ENCODE measurements at places on chromosomes 13 and 19.

DNA sequence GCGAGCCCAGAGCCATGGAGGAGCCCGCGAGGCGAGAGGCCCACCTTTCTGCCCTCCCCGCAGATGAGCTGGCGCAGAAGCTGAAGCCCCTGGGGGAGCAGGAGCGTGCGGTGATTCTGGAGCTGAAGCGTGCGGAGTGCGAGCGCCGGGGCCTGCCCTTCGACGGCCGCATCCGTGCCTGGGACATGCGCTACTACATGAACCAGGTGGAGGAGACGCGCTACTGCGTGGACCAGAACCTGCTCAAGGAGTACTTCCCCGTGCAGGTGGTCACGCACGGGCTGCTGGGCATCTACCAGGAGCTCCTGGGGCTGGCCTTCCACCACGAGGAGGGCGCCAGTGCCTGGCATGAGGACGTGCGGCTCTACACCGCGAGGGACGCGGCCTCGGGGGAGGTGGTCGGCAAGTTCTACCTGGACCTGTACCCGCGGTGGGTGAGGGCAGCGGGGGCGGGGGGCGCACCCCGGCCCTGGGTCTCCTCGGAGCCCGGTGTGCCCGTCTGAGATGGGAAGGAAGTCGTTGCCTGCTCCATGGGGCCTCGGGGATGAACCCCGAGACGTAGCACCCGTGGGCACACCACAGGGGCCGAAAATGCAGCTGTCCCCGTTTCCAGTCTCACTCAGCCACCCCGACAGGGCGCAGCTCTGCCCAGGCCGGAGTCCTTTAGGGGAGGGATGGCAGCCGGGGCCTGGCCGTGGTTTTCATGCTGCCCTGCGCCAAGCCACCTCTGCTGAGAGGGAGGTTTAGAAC lies 12.1 kb upstream of the ZNF554 start:
- no peak for DNase-seq

- DNase-seq, result no peak
Observed at GRCh38 chr13:95059306-95059705, 241.9 kb downstream of the ABCC4 start.

DNA sequence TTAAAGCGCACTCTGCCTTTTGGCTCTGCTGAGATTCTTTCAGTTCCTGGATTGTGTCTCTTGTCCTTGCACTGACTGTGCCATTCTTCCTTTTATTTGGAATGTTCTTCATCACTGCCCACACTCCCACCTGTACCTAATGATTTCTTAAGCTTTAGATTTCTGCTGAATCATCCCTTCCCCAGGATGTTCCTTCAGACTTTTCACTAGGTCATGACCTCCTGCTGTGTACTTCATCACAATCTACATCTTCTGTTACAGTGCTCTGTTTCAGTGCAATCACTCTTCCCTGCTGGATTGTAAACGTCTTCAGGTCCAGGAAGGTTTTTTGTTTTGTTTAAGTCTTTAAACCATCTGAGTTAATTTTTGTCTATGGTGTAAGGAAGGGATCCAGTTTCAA lies 281.0 kb downstream of the ATP8A2 start:
- no peak for DNase-seq

GRCh38 chr19:34226036-34226435 lies 28.3 kb upstream of the GARRE1 start:
- no peak for DNase-seq

GRCh38 chr13:45681113-45681512 lies 21.0 kb upstream of the CBY2 start:
- DNase-seq, result no peak

DNA sequence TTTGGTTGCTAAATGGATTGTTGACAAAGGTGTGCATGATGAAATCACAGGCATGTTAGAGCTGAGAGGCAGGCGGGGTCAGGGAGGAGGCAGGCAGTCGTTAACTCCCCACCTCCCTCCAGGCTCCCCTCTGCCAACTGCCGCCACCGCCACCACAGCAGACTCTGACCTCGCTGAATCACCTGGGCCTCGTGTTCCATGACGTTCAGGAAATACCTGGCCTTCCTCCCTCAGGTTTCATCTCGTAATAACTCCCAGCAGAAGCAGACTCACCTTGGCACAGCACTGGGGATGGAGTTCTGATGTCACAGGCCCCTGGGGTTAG lies 198.5 kb downstream of the KATNAL1 start:
- DNase-seq, result no peak

GRCh38 chr13:44273991-44274770 lies 99.4 kb upstream of the SERP2 start:
- DNase-seq, result no peak

GRCh38 chr13:97757807-97758206 lies 195.7 kb upstream of the IPO5 start:
- DNase-seq, result no peak

DNA sequence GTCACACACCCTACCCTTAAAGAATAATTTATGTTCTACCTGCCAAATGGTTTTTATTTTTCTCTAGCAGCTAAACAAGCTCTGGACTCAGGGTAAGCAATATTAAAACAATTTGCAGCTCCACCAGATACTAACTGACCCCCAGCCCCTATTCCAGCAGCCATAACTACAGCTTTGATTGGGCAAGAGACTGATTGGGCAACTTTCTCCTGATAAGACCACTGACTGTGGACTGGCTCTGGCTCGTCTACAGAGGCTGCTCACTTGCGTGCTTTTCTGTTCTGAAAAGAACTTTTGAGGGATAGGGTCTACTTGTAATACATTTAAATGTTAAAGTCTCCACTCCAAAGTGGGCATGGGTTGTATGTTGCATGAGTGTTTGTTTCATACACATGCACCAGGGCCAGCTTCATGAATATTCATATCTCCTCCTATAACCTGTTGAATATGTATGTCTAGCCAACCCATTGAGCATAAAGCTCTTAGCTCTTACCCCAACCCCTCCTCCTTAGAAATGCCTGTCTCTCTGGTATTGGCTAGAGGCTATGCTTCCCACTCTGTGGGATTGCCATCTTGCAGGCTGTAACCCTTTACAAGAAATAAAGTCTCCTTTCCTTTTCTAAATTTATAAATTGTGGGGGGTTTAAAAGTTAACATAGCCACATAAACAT lies 19.9 kb downstream of the OR7A5 start:
- no peak for DNase-seq

- DNase-seq, result no peak
Observed at GRCh38 chr19:16213076-16213475, 15.4 kb downstream of the AP1M1 start.

DNA sequence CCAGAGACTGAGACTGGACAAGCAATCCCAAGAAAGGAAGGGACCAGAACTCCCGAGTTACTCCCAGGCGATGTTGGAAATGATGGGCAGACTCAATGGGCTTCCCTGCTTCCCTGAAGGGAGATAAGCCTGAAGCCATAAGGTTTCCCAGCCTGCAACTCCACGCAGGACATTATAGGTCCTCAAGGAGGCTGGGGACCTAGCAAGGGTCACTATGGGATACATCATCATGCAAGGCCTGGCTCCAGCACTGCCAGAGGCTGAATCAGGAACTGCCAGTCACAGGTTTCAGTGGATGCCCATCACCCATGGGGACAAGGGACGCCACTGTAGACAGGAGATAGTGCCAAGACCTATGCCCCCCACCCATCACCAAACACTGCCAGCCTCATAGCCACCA lies 338.7 kb downstream of the IRS2 start:
- DNase-seq, result no peak

DNA sequence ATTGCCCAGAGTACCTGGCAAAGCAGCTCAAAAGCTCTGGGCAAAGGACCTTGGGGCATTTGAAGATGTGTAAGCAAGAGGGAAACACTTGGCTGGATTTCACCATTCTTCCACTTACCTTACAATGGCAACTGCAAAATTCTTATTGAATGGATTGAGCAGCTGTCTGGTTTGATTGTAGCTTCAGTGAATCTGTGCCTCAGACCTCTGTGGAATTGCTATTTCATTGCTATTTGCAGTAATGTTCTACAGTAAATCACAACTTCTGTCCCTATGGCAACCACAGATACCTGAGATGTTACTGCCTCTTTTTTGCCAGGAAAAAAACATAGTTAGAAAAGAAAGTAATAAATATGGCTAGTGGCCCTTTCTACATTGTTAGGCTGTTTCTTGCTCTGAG lies 519.5 kb downstream of the SUCLA2 start:
- DNase-seq, result no peak

- DNase-seq, result peak; percentile 57
Observed at GRCh38 chr13:114064450-114065140, 67.8 kb downstream of the RASA3 start.

- DNase-seq, result no peak
Observed at GRCh38 chr13:29936051-29936813, 85.8 kb upstream of the UBL3 start.

DNA sequence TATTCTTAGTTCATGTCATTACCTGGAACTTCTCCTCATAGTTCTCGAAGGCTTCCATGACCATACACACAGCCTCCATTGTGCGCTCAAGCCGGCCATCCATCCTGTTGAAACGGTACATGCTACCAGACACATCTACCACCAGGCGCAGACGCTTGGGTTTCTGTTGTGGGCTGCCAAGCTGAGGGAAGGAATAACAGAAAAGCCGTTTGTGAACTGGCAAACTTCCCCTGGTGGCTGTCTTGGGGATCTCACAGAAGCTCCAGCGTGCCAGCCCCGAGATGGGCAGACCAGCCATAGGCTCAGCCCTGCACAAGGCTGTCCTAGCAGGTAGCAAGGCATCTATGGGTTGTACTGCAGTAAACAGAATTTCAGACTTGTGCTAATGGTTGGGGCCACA lies 130.1 kb downstream of the RGCC start:
- no peak for DNase-seq

- DNase-seq, result no peak
Observed at GRCh38 chr19:6038634-6039405, 60.9 kb upstream of the RANBP3 start.

GRCh38 chr19:45900738-45901431 lies 1.5 kb downstream of the MYPOP start:
- DNase-seq, result no peak

GRCh38 chr13:52353193-52353592 lies 52.8 kb downstream of the THSD1 start:
- DNase-seq, result no peak

GRCh38 chr13:41503356-41503755 lies 46.0 kb downstream of the RGCC start:
- DNase-seq, result no peak

- no peak for DNase-seq
Observed at GRCh38 chr19:5314012-5314906, 26.4 kb downstream of the PTPRS start.

DNA sequence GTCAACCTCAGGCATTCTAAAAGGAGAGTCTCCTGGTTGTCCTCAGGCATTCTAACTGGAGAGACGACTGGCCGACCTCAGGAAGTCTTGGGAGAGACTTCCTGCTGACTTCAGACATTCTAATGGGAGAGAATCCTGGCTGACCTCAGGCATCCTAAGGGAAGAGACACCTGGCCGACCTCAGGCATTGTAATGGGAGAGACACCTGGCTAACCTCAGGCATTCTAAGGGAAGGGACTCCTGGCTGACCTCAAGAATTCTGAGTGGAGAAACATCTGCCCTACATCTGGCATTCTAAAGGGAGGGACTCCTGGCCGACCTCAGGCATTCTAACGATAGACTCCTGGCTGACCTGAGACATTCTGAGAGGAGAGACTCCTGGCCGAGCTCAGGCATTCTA lies 1353.3 kb downstream of the UQCRFS1 start:
- no peak for DNase-seq

GRCh38 chr19:4337906-4338440 lies 654 bp downstream of the STAP2 start:
- DNase-seq, result no peak

GRCh38 chr19:329876-330275 lies 14.7 kb downstream of the MIER2 start:
- DNase-seq, result no peak

- no peak for DNase-seq
Observed at GRCh38 chr19:39479916-39480315, 722 bp upstream of the TIMM50 start.

GRCh38 chr19:55642153-55643002 lies 1.1 kb upstream of the ZNF581 start:
- DNase-seq, result no peak

DNA sequence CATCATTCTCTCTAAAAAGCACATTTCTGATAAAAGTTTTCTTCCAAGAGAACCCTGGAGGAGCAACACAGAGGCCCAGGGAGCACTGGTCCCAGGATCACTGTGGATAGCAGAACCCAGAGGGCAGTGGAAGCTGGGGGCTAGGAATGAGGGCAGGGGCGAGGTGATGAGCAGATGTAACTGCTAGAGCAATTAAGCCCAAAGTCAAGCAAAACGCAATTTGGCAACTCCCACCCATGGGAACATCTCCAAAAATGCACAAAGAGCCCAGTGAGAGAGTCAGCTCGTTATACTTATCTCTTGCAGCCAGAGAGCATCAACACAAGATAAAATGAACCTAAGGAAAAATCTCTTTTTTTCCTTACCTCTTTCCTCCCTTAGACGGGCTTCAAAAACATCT lies 284.2 kb downstream of the TBC1D4 start:
- DNase-seq, result no peak

- peak; percentile 32 for DNase-seq
Observed at GRCh38 chr19:45059258-45059965, 16.9 kb downstream of the ZNF296 start.

DNA sequence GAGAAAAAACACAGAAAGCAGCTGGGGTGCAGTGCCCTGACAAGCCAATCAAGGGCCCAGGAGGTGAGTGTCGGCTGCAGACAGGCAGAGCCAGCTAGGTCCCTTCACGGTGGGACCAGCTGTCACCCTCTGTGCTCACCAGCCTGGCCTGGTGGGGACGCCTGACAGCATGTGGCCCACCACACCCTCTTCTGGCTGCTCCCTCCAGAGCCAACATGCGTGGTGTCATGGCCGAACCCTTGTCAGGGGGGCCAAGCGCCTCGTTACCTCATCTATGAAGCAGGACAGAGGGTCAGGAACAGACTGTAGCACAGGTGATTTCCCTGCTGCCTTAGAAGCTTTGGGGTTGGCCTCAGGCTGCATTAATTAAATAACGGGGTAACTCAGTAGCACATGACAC lies 40.0 kb upstream of the ISYNA1 start:
- no peak for DNase-seq

GRCh38 chr19:52941941-52942385 lies 18.7 kb upstream of the ZNF888 start:
- DNase-seq, result no peak

GRCh38 chr13:38223089-38223488 lies 126.6 kb upstream of the UFM1 start:
- no peak for DNase-seq

DNA sequence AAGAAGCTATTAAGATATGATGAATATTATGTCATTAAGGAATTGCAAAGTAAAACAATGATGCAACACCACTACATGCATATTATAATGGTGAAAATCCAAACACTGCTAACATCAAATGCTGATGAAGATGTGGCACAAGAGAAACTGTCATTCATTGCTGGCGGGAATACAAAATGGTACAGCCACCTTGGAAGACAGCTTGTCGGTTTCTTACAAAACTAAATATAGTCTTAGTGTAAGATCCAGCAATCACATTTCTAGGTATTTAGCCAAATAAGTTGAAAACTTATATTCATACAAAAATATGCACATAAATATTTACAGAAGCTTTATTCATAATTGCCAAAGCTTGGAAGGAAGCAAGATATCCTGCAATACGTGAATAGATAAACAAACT lies 114.9 kb upstream of the EDNRB start:
- no peak for DNase-seq
